K562 (cell line): ENCODE measurements at places on chromosomes 4 and X. TPM values are rescaled to one million over a fixed set of nuclear protein-coding genes. Genes with fewer than 3 reads are reported as not detected.
A peak's percentile ranks its signal among the peaks of the same experiment; 100 is the strongest.

DNA sequence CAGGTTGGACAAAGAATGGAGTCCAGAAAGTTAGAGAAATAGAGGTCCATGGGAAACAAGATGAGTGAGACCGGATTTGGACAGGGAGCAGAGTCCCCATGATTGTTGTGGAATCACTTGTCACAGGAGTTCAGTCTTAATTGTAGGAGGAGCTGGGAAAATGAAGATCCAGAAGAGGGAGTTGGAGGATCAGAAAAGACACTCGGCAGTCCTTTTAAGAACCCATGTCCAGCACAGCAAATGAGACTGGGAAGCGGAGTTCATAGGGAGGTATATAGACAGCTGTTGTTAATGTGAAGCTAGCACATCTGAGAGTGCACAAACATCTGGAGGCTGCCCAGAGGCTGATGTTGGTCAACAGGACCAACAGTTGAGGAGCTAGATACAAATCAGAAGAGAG lies 111.4 kb upstream of the RXFP1 start:
- H3K27ac ChIP-seq: no peak overlapping the region
- no peaks in the 10 kb centered on the region for H3K27me3 ChIP-seq
- no peaks in the 10 kb centered on the region for H3K36me3 ChIP-seq
- no peak overlapping the region for H3K4me3 ChIP-seq

DNA sequence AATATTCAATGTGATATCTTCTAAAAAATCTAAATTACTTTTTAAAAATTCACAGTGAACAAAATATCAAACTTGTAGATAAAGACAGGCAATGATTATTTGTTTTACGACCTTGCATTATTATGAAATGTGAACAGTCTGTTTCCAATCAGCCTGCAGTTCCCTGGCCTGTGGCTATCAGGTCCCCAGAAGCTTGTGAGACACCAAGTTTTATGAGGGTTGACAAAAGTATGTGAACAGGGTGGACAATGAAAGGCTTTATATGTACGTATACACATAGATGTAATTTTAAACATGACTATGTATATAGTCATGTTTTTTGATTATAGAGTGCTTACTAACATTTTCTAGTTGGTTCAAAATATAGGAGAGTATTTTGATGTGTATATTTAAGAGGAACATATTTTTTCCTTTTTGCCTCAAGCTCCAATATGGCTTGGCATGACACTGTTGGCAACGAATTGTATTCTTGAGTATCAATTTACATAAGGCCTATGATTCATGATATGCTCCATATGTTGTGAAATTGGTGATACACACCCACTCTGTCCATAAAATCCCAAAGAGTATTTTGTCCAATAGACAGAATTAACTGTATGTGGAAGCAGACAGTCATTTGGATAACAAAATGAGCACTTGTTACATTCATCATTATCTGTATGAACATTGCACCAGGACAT lies 55.7 kb downstream of the BTC start:
- H3K36me3 ChIP-seq: no peaks in the 10 kb centered on the region
- H3K27ac ChIP-seq: no peak overlapping the region
- H3K4me3 ChIP-seq: no peak overlapping the region
- DNase-seq: no peak

DNA sequence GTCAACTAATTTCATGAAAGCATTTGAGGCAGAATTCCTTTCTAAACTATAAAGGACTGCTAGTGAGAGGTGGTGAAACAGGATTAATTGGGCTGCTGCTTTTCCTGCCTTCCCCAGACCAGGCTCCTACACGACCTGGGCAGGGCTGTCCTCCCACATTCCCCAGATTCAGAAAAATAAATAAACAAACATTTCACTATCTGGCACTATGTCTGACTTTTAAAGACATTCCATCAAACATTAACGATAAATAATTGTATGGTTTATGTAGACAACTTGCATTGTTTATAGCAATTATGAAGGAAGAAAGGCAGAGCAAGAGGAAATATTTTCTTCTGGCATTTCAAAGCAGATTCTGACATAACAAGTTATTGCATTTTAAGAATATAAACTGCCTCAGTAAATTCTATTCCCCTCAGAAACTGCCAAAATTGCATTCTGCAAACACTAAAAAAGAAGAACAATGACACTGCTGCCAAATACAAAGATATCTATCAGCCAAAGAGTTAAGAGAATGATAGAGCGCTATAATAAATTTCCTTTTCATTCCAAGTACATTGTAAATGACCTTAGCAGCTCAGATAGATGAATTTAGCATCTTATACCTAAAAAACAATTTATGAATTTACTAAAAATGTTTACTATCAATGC lies 214.7 kb upstream of the INTU start:
- no peaks in the 10 kb centered on the region for H3K36me3 ChIP-seq
- no peaks in the 10 kb centered on the region for H3K4me1 ChIP-seq
- no peak overlapping the region for H3K4me3 ChIP-seq
- H3K27ac ChIP-seq: no peak overlapping the region

- no peak overlapping the region for H3K27ac ChIP-seq
- peaks cover 4% of the 10 kb centered on the region; the same call in 1 of the 2 replicates for H3K27me3 ChIP-seq
- H3K4me1 ChIP-seq: no peaks in the 10 kb centered on the region; the same call in 1 of the 2 replicates
- no peak overlapping the region for H3K4me3 ChIP-seq
- DNase-seq: peak; percentile 50
- no peaks in the 10 kb centered on the region for H3K36me3 ChIP-seq
Observed at GRCh38 chrX:129726307-129727111, 12.3 kb upstream of the XPNPEP2 start.

- DNase-seq: no peak
- no peak overlapping the region for H3K27ac ChIP-seq
- no peak overlapping the region for H3K4me3 ChIP-seq
- H3K4me1 ChIP-seq: no peaks in the 10 kb centered on the region
- no peaks in the 10 kb centered on the region for H3K36me3 ChIP-seq
Observed at GRCh38 chr4:135917011-135917410, 1615.3 kb downstream of the PCDH18 start.

GRCh38 chr4:16505726-16506125 lies 279.5 kb upstream of the TAPT1 start:
- no peaks in the 10 kb centered on the region for H3K4me1 ChIP-seq
- H3K27me3 ChIP-seq: no peaks in the 10 kb centered on the region
- no peak for DNase-seq
- no peaks in the 10 kb centered on the region for H3K36me3 ChIP-seq
- H3K4me3 ChIP-seq: no peak overlapping the region

DNA sequence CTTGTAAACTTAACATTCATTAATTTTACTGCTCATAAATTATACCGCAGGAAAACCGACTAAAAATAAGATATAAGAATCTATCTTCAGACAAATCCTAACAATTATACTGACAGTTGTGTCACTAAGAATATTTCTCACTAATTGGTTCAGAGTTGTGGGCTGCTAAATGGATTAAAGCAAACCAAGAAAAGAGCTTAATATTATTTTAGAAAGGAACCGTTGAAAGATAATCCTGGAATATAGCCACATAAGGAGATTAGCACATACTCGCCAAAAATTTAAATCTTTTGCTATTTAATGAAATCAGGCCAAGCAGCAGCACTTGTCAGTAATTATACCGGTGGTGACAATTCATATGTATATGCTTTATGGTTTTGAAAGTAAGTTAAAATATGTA lies 132.8 kb downstream of the SLIT2 start:
- H3K4me3 ChIP-seq: no peak overlapping the region
- no peak for DNase-seq
- H3K36me3 ChIP-seq: no peaks in the 10 kb centered on the region

GRCh38 chrX:116490104-116490503 lies 27.3 kb upstream of the CT83 start:
- H3K27me3 ChIP-seq: no peaks in the 10 kb centered on the region
- no peak for DNase-seq
- no peaks in the 10 kb centered on the region for H3K4me1 ChIP-seq
- no peak overlapping the region for H3K4me3 ChIP-seq
- H3K36me3 ChIP-seq: no peaks in the 10 kb centered on the region

Gene PDZD4
- polyA plus RNA-seq: 0.08 TPM in 1 of 2 replicates, not detected in the other

GRCh38 chr4:38995660-38996005 lies 36.6 kb downstream of the TMEM156 start:
- no peak for DNase-seq
- no peak overlapping the region for H3K4me3 ChIP-seq
- H3K4me1 ChIP-seq: no peaks in the 10 kb centered on the region
- no peaks in the 10 kb centered on the region for H3K27me3 ChIP-seq

Gene PDCL2
- polyA plus RNA-seq: 0.73 and 1.7 TPM in 2 replicates

Gene LIMCH1
- not detected in 2 replicates for polyA plus RNA-seq

Gene BANK1
- polyA plus RNA-seq: not detected in 2 replicates

DNA sequence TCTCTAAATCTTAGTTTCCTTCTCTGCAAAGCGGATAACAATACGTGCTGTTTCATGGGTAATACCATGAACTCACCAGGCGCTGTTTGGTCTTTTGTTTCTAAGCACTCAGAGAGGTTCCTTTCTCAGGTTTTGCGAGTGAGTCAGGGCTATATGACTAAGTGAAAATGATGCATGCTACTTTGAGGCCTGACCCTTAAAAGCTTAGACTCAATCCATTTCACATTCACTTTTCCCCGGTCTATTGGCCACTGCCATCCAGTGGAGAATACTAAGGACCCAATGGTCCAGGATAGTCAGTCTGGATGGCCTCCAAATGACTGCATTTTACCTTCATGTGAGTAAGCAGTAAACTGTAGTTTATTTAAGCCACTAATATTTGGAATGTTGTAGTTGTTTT lies 400.8 kb upstream of the SLIT2 start:
- DNase-seq: no peak
- no peaks in the 10 kb centered on the region for H3K27me3 ChIP-seq
- H3K4me3 ChIP-seq: no peak overlapping the region
- no peak overlapping the region for H3K27ac ChIP-seq

DNA sequence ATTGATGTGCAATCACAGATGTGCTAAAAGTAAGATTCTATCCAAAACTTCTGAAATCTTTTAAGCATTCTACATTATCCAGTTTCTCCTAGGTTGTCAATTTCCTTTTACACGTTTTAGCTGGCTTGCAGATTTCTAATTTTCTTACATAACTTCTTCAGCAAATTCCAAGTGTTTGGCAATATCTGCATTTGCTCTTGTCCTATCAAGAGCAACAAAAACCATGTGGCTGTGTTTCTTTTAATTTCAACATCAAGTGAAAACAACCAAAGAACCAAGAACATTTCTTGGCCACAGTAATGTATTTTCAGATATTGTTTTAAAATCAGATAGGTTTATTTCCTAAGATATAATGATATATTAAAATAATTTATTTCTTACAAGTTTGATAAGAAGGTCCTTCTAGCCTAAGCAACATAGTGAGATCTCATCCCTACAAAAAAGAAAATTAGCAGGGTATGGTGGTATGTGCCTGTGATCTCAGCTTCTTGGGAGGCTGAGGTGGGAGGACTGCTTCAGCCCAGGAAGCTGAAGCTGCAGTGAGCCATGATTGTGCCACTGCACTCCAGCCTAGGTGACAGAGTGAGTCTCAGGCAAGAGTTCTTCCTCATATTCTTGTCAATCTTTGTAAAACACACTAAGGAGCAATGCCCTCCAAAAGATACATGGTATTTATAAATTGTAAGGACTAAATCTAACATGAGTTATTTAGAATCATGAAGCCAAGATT lies 131.4 kb upstream of the NAP1L5 start:
- no peak overlapping the region for H3K27ac ChIP-seq
- no peaks in the 10 kb centered on the region for H3K4me1 ChIP-seq
- H3K4me3 ChIP-seq: no peak overlapping the region
- H3K36me3 ChIP-seq: no peaks in the 10 kb centered on the region
- no peaks in the 10 kb centered on the region for H3K27me3 ChIP-seq
- no peak for DNase-seq

DNA sequence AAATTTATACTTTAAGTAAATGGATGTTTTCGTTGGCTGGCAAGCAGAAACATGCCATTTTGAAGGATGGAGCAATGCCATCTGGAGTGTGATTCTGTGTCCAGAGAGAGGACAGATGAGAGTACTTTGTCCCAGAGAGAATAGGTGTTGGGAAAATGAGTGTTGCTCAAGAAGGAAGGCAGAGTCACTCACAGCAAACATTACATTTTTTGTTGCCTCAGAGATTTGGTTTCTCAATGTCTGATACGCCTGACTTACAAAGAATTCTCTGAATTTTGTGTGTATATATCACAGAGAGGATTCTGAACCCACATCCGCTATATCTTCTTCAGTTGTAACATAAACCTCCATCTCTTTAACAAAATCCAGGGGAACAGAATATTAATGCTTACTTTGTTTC lies 102.8 kb upstream of the PCDH18 start:
- DNase-seq: no peak
- H3K27me3 ChIP-seq: no peaks in the 10 kb centered on the region
- no peaks in the 10 kb centered on the region for H3K36me3 ChIP-seq
- no peak overlapping the region for H3K4me3 ChIP-seq
- no peaks in the 10 kb centered on the region for H3K4me1 ChIP-seq
- no peak overlapping the region for H3K27ac ChIP-seq

- H3K27ac ChIP-seq: no peak overlapping the region
- no peak for DNase-seq
- H3K27me3 ChIP-seq: no peaks in the 10 kb centered on the region; the same call in 1 of the 2 replicates
- no peaks in the 10 kb centered on the region for H3K4me1 ChIP-seq
- H3K36me3 ChIP-seq: no peaks in the 10 kb centered on the region
Observed at GRCh38 chr4:168811207-168811606, 198.8 kb downstream of the CBR4 start.

DNA sequence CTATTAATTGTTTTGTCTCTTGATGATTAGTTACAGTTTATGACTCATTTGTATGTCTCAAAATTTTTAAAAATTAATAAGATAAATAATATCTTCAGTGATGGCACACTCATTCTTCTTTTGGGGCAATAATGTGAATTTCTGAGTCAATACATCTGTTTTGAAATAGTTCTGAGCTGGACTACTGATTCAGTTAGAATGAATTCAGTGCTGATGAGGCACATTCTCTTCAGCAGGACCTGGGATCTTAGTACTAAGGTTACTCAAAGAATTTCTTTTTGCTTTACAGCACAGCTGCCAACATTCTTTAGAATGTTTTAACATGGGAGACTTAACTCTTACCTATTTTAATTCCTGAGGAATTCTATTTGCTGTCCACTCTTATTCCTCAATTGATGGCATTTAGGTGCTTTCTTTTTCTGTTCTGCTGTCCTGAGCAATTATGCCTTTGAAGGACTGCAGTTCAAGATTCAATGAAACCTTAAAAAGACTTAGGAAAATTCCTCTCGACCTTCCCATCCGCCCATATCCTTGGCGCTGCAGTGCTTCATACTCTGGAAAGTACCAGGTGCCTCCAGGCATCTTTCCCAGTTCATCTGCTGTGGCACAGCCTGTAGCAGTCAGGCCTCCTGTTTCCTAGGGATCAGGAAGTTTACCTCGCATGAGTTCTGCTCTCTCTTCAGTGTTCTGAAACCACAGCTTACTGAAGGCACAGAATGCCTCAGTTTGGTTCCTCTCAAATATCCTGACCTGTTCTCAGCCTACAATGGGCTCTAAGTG lies 213.7 kb downstream of the FSTL5 start:
- H3K27ac ChIP-seq: no peak overlapping the region
- H3K4me1 ChIP-seq: no peaks in the 10 kb centered on the region
- H3K27me3 ChIP-seq: no peaks in the 10 kb centered on the region
- H3K36me3 ChIP-seq: no peaks in the 10 kb centered on the region
- H3K4me3 ChIP-seq: no peak overlapping the region

Gene CENPU
- polyA plus RNA-seq: 74.3 and 84.3 TPM in 2 replicates

GRCh38 chrX:68415316-68415715 lies 18.0 kb downstream of the OPHN1 start:
- H3K36me3 ChIP-seq: no peaks in the 10 kb centered on the region
- no peaks in the 10 kb centered on the region for H3K4me1 ChIP-seq
- no peak for DNase-seq
- H3K27me3 ChIP-seq: no peaks in the 10 kb centered on the region
- no peak overlapping the region for H3K27ac ChIP-seq
